Right atrium auricular region (tissue), 2 donors: ENCODE measurements at places on chromosomes 4 and X.

DNA sequence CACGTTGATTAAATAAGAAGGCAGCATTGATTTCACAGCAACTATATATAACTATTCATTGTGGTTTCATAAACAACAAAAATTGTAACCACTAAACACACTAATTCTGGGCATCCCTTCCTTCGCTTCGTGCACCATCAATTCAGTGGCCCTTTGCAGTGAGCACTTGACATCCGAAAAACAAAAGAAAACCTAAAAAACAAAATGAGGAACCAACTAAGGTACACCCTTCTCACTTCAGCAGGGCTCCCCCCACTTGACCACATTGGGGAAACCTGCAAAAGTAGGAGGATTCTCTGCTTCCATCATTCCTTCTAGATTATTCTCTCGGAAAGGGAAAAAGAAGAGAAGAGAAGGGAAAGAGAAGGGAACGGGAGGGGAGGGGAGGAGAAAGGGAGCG lies 28.3 kb downstream of the NBDY start:
- DNase-seq: no peak
- H3K4me1 ChIP-seq: no peaks in the 10 kb centered on the region
- no peak overlapping the region for H3K4me3 ChIP-seq
- no peak overlapping the region for H3K27ac ChIP-seq
- no peaks in the 10 kb centered on the region for H3K36me3 ChIP-seq
- H3K27me3 ChIP-seq: no peaks in the 10 kb centered on the region

DNA sequence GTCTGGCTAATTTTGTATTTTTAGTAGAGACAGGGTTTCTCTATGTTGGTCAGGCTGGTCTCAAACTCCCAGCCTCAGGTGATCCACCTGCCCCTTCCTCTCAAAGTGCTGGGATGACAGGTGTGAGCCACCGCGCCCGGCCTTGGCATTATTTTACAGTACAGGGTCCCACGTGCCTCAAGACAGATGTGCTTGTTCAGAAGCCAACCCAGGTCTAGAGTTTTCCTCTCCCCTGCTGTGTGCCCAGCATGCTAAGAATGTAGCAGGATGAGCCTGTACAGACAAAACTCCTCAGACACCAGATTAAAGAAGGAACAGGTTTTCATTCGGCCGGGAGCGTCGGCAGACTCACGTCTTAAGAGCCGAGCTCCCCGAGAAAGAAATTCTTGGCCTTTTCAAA lies 42.2 kb downstream of the CRLF2 start:
- H3K4me3 ChIP-seq: no peak overlapping the region
- no peaks in the 10 kb centered on the region for H3K36me3 ChIP-seq
- no peaks in the 10 kb centered on the region for H3K27me3 ChIP-seq
- DNase-seq: no peak
- no peak overlapping the region for H3K27ac ChIP-seq
- no peaks in the 10 kb centered on the region for H3K4me1 ChIP-seq

- no peaks in the 10 kb centered on the region for H3K4me1 ChIP-seq
- no peak within 1 kb of the TSS for H3K27ac ChIP-seq
- DNase-seq: peak; percentile 73
- H3K27me3 ChIP-seq: no peaks in the 10 kb centered on the region
- no peaks in the 10 kb centered on the region for H3K36me3 ChIP-seq
- no peak within 1 kb of the TSS for H3K4me3 ChIP-seq
Observed at GRCh38 chrX:16123222-16123786, at the start of gene GRPR. TSS of gene GRPR (plus strand) at chrX:16123565. CDS start at chrX:16123954, 389 bp downstream.

- no peaks in the 10 kb centered on the region for H3K4me1 ChIP-seq
- no peak overlapping the region for H3K27ac ChIP-seq
- H3K27me3 ChIP-seq: no peaks in the 10 kb centered on the region
- DNase-seq: no peak
- no peak overlapping the region for H3K4me3 ChIP-seq
- H3K36me3 ChIP-seq: no peaks in the 10 kb centered on the region
Observed at GRCh38 chr4:170446782-170447181, 357.0 kb upstream of the AADAT start.

- DNase-seq: no peak
- no peaks in the 10 kb centered on the region for H3K27me3 ChIP-seq
- H3K4me3 ChIP-seq: no peak overlapping the region
- H3K27ac ChIP-seq: no peak overlapping the region
- H3K36me3 ChIP-seq: no peaks in the 10 kb centered on the region
Observed at GRCh38 chr4:72525938-72526337, 43.1 kb downstream of the ADAMTS3 start.

- no peaks in the 10 kb centered on the region for H3K27me3 ChIP-seq
- H3K27ac ChIP-seq: no peak overlapping the region
- H3K4me3 ChIP-seq: no peak overlapping the region
- DNase-seq: no peak
Observed at GRCh38 chr4:20044966-20045365, 206.7 kb upstream of the SLIT2 start.

DNA sequence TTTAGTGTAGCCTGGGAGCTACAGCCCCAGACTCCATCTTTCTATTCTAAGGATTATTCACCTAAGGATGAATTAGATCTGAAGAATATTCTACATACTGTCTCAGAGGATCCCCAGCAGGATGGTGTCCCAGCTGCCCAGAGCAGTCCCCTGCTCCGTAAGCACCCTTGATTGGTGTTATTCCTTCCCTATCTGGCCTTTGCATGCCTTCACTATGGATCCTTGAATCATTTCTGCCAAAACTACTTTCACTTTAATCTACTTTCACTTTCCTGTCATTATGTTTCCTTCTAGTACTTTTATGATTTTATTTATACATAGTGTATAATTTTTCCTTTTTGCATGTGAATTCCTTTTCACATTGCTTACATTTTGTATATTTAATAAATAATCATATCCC lies 39.2 kb downstream of the ARHGAP24 start:
- H3K27me3 ChIP-seq: no peaks in the 10 kb centered on the region
- no peaks in the 10 kb centered on the region for H3K36me3 ChIP-seq
- peak overlapping the region; percentile 15 for H3K4me3 ChIP-seq
- no peak overlapping the region for H3K27ac ChIP-seq
- no peaks in the 10 kb centered on the region for H3K4me1 ChIP-seq

DNA sequence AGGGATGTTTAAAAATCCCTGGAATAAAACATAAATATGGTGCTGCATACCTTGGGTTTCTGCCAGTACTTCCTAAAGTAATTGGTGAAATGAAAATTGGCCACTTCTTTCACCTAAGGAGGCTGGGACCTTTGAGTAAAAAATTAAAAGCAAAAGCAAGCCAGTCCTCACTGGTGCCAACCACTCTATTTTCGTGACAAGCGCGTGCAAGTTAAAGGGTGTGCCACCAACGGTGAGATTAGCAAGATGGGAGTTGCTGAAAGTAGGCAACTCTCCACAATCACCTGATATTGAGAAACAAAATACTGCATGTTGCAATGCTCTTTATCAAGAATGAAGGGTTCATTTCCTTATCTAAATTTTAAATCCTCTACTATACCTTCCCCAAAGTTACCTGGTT lies 19.7 kb upstream of the RTL9 start:
- no peak overlapping the region for H3K4me3 ChIP-seq
- no peaks in the 10 kb centered on the region for H3K4me1 ChIP-seq
- no peak overlapping the region for H3K27ac ChIP-seq
- DNase-seq: no peak

DNA sequence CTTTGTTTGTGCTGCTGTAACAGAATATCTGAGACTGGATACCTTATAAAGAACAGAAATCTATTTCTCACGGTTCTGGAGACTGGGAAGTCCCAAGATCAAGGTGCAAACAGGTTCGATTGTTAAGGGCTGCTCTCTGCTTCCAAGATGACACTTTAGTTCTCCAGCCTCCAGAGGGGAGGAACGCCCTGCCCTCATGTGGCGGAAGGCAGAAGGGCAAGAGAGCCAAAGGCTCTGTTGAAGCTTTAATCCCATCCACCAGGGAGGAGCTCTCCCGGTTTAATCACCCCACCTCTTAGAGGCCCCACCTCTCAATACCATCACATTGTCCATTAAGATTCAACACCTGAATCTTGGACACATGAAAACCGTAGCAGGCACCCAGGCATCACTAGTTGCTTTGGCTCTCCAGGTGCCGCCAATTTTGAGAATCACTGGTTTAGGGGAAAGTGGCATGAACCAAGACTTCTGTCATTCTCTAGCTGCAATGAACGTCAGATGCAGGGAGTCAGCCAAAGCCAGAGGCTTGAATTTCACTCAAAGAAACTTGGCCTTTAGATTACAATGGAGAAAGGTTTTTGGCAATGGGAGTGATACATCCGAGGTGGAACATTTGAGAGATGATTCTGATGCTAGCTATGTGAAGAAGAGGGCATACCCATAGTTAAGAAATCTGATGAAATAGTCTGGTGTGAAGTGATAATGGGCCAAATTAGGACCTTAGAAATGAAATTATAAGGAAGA lies 15.7 kb downstream of the FHL1 start:
- H3K4me3 ChIP-seq: no peak overlapping the region
- DNase-seq: peak; percentile 74
- peak overlapping the region; percentile 70 for H3K27ac ChIP-seq
- peaks cover 14% of the 10 kb centered on the region for H3K4me1 ChIP-seq
- no peaks in the 10 kb centered on the region for H3K36me3 ChIP-seq

GRCh38 chrX:916230-916599 lies 285.6 kb downstream of the SHOX start:
- H3K4me1 ChIP-seq: no peaks in the 10 kb centered on the region
- H3K27me3 ChIP-seq: no peaks in the 10 kb centered on the region
- no peak overlapping the region for H3K4me3 ChIP-seq
- DNase-seq: no peak
- H3K27ac ChIP-seq: no peak overlapping the region
- no peaks in the 10 kb centered on the region for H3K36me3 ChIP-seq

GRCh38 chr4:183180096-183180495 lies 81.0 kb downstream of the WWC2 start:
- H3K27ac ChIP-seq: no peak overlapping the region
- no peaks in the 10 kb centered on the region for H3K36me3 ChIP-seq
- no peaks in the 10 kb centered on the region for H3K4me1 ChIP-seq
- DNase-seq: no peak
- H3K27me3 ChIP-seq: no peaks in the 10 kb centered on the region
- H3K4me3 ChIP-seq: no peak overlapping the region

- no peak for DNase-seq
- H3K27me3 ChIP-seq: no peaks in the 10 kb centered on the region
- no peaks in the 10 kb centered on the region for H3K36me3 ChIP-seq
- no peak overlapping the region for H3K27ac ChIP-seq
- H3K4me3 ChIP-seq: no peak overlapping the region
Observed at GRCh38 chr4:145490796-145491195, 9.1 kb downstream of the SMAD1 start.

GRCh38 chr4:164056426-164057142 lies 562.1 kb downstream of the TMA16 start:
- no peak overlapping the region for H3K4me3 ChIP-seq
- H3K36me3 ChIP-seq: no peaks in the 10 kb centered on the region
- no peak overlapping the region for H3K27ac ChIP-seq
- no peak for DNase-seq
- H3K4me1 ChIP-seq: no peaks in the 10 kb centered on the region
- H3K27me3 ChIP-seq: no peaks in the 10 kb centered on the region

DNA sequence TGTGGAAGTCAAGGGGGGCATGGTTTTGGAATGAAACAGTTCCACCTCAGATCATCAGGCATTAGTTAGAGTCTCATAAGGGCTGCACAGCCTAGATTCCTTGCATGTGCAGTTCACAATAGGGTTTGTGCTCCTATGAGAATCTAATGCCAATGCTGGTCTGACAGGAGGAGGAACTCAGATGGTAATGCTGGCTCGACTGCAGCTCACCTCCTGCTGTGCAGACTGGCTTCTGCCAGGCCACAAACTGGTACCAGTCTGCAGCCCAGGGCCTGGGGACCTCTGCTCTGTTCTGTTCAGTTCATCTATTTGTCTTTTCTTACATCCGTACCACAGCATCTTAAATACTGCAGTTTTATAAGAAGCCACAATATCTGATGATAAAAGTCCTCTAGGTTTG lies 12.2 kb upstream of the MSL3 start:
- H3K27ac ChIP-seq: no peak overlapping the region
- no peak overlapping the region for H3K4me3 ChIP-seq

GRCh38 chrX:41588271-41588670 lies 100.5 kb upstream of the GPR34 start:
- DNase-seq: no peak
- H3K4me3 ChIP-seq: no peak overlapping the region
- H3K36me3 ChIP-seq: no peaks in the 10 kb centered on the region

- no peaks in the 10 kb centered on the region for H3K4me1 ChIP-seq
- no peak for DNase-seq
- H3K27ac ChIP-seq: no peak overlapping the region
- no peaks in the 10 kb centered on the region for H3K36me3 ChIP-seq
- no peak overlapping the region for H3K4me3 ChIP-seq
- H3K27me3 ChIP-seq: no peaks in the 10 kb centered on the region
Observed at GRCh38 chr4:19945501-19945900, 306.2 kb upstream of the SLIT2 start.

DNA sequence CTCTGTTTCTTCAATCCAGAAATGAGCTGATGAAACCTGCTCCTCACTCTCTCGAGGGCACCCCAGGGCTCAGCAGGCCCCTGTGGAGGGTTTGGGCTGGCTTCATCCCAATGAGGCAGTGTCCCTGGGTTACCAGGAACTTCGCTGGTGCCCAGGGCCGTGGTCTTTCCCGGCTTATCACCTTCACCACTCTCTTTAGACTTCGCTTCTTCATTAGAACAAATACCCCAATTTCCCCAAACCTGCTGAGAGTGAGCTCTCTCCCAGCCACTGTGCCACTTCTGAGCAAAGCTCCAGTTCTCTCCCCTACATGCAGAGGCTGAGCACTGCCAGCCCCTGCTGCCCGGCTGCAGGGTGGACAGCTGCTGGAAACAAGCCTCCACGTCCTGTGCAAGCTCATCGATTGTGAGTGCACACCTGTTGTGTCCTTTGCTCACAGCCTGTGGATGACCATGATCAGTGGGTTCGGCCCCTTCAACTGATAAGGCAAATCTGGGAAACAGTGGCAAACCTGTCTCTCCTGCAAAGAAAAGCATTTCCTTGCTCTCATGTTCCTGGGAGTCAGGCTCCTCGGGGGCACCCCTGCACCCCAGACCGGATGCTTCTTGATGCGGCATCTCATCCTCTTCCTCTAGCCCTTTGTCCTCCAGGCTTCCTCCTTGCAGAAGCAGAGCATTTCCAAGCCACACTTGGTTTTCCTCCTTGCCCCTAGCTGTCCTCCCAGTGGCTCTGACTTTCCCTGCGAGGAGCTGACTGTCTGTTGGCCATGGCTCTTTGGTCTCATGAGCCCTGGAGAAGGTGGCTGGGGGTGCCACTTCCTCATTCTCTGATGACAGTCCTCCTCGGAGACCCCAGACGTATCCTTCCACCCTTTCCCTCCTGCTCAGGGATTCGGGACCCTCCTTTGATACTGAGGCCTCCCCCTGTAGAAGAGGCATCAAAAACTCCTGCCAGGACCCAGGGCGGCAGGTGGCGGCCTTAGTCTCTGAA lies 28.7 kb downstream of the C4orf50 start:
- H3K27me3 ChIP-seq: no peaks in the 10 kb centered on the region
- H3K27ac ChIP-seq: no peak overlapping the region
- DNase-seq: no peak
- H3K4me1 ChIP-seq: no peaks in the 10 kb centered on the region
- H3K36me3 ChIP-seq: no peaks in the 10 kb centered on the region
- H3K4me3 ChIP-seq: no peak overlapping the region

DNA sequence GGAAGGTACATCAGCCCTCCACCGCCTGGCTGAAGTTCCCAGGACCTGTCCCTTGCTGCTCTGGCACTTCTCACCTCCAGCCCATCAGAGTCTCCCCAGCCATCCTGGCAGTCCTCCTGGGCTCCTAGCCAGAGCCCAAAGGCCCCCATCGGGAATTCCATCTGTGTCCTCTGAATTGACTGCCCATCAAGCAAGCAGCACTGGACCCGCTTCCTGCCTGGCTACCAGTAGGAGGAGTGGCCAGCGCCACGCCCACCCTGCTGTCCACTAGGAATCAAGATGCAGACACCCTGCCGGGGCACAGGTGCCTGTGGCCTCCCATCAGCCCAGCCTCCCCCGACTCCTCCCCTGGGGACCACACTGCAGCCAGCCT lies 47.2 kb downstream of the C4orf50 start:
- H3K4me1 ChIP-seq: no peaks in the 10 kb centered on the region
- no peak overlapping the region for H3K27ac ChIP-seq
- DNase-seq: no peak
